ENCODE measurements at places on chromosomes 4 and X.
A peak's percentile ranks its signal among the peaks of the same experiment; 100 is the strongest.

- no peak for DNase-seq
Measured at GRCh38 chr4:20512033-20512792, 188.0 kb upstream of the PACRGL start.

- DNase-seq = no peak
Measured at GRCh38 chr4:71006203-71006907, 12.9 kb downstream of the DCK start.

GRCh38 chr4:7785017-7785416 lies 154.6 kb downstream of the AFAP1 start:
- DNase-seq = no peak

GRCh38 chrX:150581093-150581775 lies 12.8 kb downstream of the MTM1 start:
- DNase-seq = no peak

DNA sequence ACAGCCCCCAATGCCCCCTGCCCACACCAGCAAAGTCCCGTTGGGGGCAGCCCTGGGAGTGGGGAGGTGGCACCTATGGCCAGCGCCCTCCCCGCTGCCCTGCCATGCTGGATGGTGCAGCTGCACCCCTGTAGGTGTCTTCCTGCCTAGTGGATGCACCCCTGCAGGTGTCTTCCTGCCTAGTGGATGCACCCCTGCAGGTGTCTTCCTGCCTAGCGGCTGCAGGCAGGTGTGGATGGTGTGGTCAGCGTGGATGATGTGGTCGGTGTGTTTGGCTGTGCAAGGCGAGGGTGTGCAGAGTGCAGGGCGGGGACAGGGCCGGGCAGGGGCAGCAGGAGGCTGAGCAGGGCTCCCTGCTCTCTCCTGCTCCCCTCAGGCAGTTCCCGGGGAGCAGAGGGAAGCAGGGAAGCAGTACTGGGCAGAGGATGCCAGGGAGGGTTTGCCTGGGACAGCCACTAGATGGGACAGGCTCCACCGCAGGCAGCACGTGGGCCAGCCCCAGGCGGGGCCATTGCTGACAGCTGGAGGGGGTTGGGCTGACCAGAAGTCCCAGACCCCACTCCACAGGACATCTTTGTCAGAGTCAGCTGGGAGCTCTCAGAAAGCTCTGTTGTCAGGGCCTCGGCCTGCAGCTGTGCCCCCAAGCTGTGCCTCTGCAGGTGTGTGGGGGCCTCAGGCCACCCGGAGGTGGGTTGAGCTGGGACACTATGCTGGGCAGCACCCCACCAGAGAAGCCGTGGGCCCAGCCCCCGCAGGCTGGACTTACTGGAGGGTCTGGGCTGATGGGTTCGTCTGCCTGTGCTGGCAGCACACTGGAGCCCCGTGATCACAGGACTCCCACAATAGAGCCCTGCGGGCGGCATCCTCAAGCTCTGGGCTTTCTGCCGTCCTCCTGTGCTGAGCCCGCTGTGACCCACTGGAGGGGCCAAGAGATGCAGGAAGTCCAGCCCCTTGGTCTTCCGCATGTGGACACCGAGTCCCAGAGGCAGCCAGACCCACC lies 23.7 kb downstream of the DOK7 start:
- peak; percentile 29 for DNase-seq

DNA sequence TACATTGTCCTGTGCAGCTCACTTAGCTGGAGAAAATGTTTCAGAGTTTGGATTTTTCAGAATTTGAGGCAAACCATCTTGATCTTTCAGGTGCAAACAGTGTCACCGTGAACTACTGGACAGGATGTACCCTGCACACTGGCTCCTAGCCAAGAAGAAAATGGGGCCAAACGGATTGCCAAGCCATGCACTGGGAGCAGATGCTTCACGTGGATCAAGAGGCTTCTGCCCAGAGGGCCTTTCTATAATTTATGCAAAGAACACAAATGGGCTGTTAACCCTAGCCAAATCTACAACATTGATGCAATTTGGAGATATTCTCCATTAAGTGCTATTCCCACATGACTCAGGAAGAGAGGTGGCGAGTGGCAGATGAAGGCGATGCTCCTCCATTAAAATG lies 46.9 kb upstream of the ATP8A1 start:
- no peak for DNase-seq

- DNase-seq = no peak
Measured at GRCh38 chr4:162356181-162356580, 192.4 kb upstream of the FSTL5 start.

- no peak for DNase-seq
Measured at GRCh38 chr4:16466581-16466980, 240.3 kb upstream of the TAPT1 start.
